Suprapubic skin (tissue), 4 donors: ENCODE measurements at places on chromosomes 7 and 10.

- H3K27ac ChIP-seq: no peak overlapping the region
- no peaks in the 10 kb centered on the region for H3K4me1 ChIP-seq
- no peaks in the 10 kb centered on the region for H3K36me3 ChIP-seq
- no peak overlapping the region for H3K4me3 ChIP-seq
Observed at GRCh38 chr7:3057066-3057420, 13.4 kb upstream of the CARD11 start.

DNA sequence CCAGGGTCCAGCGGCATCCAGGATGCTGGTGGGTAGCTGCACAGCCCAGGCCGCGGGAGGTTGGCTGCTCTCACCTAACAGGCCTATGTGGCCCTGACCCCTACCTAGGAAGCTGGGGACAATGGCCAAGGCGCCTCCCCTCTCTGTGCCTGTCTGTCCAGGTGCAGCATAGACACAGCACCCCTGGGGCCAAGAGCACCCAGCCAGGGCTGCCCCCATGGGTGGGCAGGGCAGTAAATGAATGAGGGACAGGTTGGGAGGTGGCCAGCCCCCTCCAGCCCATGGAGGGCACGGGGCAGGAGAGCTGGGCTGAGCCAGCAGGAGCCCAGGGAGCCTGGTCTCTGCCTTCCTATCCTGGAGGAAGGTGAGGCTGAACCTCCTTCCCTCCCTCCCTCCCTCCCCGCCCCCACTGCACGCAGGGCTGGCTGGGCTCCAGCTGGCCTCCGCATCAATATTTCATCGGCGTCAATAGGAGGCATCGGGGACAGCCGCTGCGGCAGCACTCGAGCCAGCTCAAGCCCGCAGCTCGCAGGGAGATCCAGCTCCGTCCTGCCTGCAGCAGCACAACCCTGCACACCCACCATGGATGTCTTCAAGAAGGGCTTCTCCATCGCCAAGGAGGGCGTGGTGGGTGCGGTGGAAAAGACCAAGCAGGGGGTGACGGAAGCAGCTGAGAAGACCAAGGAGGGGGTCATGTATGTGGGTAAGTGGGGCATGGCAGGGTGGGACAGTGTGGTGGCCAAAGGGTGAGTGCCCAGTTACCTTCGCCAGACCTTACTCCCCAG, at the start of gene SNCG:
Gene SNCG (plus strand): TSS at position 484 of the 785 bp plus-strand sequence. CDS start 99 bp downstream, at position 583.
- peak within 1 kb of the TSS; percentile 63 for H3K27ac ChIP-seq
- H3K4me1 ChIP-seq: peaks cover 80% of the 10 kb centered on the region
- DNase-seq: peak; percentile 73
- H3K36me3 ChIP-seq: no peaks in the 10 kb centered on the region
- H3K27me3 ChIP-seq: no peaks in the 10 kb centered on the region

- H3K27ac ChIP-seq: no peak overlapping the region
- no peak for DNase-seq
- no peak overlapping the region for H3K4me3 ChIP-seq
- H3K27me3 ChIP-seq: no peaks in the 10 kb centered on the region
Observed at GRCh38 chr10:31028081-31028480, 3.6 kb downstream of the ZNF438 start.

GRCh38 chr10:13743963-13744362, 157.2 kb downstream of the PRPF18 start:
- H3K4me1 ChIP-seq: no peaks in the 10 kb centered on the region
- H3K27ac ChIP-seq: no peak overlapping the region
- no peak for DNase-seq
- no peaks in the 10 kb centered on the region for H3K27me3 ChIP-seq

DNA sequence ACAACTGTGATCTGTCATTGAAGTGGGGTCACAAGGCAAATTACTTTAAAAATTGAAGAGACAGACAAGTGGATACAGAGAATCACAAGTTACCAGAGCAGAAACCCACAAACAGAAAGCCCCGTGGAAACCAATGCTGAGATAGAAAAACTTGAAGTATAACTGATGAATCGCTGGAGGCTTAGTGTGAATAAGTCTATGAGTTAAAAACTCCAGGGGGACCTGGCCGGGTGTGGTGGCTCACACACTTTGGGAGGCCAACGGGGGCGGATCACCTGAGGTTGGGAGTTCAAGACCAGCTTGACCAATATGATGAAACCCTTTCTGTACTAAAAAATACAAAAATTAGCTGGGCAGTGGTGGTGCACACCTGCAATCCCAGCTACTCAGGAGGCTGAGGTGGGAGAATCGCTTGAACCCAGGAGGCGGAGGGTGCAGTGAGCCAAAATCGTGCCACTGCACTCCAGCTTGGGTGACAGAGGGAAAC, 69.7 kb upstream of the ZNRF2 start:
- H3K27me3 ChIP-seq: no peaks in the 10 kb centered on the region
- no peak overlapping the region for H3K4me3 ChIP-seq
- no peak overlapping the region for H3K27ac ChIP-seq
- H3K4me1 ChIP-seq: no peaks in the 10 kb centered on the region
- DNase-seq: no peak
- no peaks in the 10 kb centered on the region for H3K36me3 ChIP-seq

GRCh38 chr7:39971924-39972323, 21.9 kb downstream of the CDK13 start:
- no peak for DNase-seq
- H3K27ac ChIP-seq: no peak overlapping the region
- H3K27me3 ChIP-seq: no peaks in the 10 kb centered on the region
- no peak overlapping the region for H3K4me3 ChIP-seq
- no peaks in the 10 kb centered on the region for H3K36me3 ChIP-seq
- H3K4me1 ChIP-seq: peaks cover 13% of the 10 kb centered on the region

DNA sequence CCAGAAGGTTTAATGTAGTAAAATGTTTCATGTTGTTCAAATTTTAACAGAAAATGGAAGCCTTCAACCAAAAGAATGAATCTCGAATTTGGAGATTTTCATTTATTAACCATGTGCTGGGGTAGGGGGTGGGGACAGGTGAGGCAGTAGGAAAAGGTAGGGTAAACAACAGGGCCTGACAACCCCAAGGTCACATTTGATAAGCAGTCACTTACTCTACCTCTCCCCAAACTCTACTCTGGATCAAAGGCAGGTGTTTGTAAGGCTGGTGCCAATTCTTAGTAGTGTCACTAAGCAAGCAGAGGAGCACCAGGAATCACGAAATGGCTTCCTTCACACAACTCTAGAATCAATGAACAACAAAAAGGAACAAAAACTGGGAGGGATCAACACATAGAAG, 138.0 kb downstream of the ZFAND4 start:
- no peak for DNase-seq
- no peaks in the 10 kb centered on the region for H3K27me3 ChIP-seq
- H3K36me3 ChIP-seq: peaks cover 8% of the 10 kb centered on the region
- H3K27ac ChIP-seq: no peak overlapping the region
- H3K4me3 ChIP-seq: no peak overlapping the region
- H3K4me1 ChIP-seq: no peaks in the 10 kb centered on the region

- H3K4me1 ChIP-seq: peaks cover 51% of the 10 kb centered on the region
- peaks cover 99% of the 10 kb centered on the region for H3K27me3 ChIP-seq
- H3K4me3 ChIP-seq: peak within 1 kb of the TSS; percentile 51
- no peak for DNase-seq
- H3K27ac ChIP-seq: no peak within 1 kb of the TSS
Observed at GRCh38 chr7:20786779-20787659, at the start of gene SP8. TSS of gene SP8 (minus strand) at chr7:20786886. CDS start at chr7:20786798, 88 bp downstream.

GRCh38 chr10:21372651-21373410, 152.7 kb downstream of the SKIDA1 start:
- no peaks in the 10 kb centered on the region for H3K27me3 ChIP-seq
- H3K4me1 ChIP-seq: peaks cover 24% of the 10 kb centered on the region
- H3K27ac ChIP-seq: no peak overlapping the region
- H3K36me3 ChIP-seq: no peaks in the 10 kb centered on the region

DNA sequence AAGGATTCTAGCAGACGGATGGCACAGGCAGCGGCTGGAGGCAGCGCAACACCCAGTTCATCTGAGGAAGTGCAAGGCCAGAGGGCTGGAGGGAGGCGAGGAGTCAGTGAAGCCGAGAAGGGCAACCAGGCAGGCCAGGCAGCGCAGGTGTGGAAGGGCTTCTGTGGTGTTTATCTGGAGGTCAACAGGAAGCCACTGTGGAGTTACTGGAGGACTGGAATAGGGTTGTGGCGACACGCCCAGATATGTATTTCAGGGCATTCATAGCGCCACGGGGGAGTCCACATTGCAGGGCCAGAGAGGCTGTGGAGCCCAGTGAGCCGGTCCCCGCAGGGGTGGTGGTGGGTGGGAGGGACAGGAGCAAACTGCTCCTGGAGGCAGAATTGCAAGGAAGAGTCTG, 150.6 kb downstream of the CDH23 start:
- DNase-seq: no peak
- no peak overlapping the region for H3K4me3 ChIP-seq
- no peak overlapping the region for H3K27ac ChIP-seq
- no peaks in the 10 kb centered on the region for H3K27me3 ChIP-seq
- H3K4me1 ChIP-seq: peaks cover 10% of the 10 kb centered on the region
- no peaks in the 10 kb centered on the region for H3K36me3 ChIP-seq

GRCh38 chr10:77834943-77835668, 91.4 kb downstream of the DLG5 start:
- H3K4me3 ChIP-seq: no peak overlapping the region
- peaks cover 80% of the 10 kb centered on the region for H3K36me3 ChIP-seq
- no peaks in the 10 kb centered on the region for H3K27me3 ChIP-seq

- H3K4me1 ChIP-seq: peaks cover 37% of the 10 kb centered on the region
- DNase-seq: no peak
- H3K27me3 ChIP-seq: no peaks in the 10 kb centered on the region
- no peak overlapping the region for H3K27ac ChIP-seq
Observed at GRCh38 chr10:80174641-80175395, 30.5 kb downstream of the ANXA11 start.

DNA sequence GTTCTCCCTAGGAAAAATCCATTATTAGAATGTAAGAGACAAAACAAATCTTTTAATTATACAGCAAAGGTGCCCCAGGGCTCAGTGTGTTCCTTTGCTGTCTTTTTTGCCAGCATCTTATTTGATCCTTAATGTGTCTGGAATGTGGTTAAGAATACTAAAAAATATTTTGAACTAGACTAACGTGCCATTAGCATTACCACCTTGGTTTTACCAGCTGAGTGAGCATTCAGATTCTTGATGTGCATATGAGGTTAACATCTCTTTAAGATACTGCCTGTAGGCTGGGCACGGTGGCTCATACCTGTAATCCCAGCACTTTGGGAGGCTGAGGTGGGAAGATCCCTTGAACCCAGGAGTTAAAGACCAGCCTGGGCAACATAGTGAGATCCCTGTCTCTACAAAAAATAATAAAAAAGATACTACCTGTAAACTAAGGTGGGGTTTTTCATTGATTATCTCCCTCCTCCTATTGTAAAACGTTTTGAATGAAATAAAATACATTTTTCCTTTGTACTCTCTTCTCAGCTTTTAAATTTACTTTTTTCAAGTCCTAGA, 96.6 kb downstream of the CCNY start:
- no peaks in the 10 kb centered on the region for H3K27me3 ChIP-seq
- H3K4me3 ChIP-seq: no peak overlapping the region
- H3K27ac ChIP-seq: no peak overlapping the region
- no peaks in the 10 kb centered on the region for H3K36me3 ChIP-seq
- DNase-seq: no peak
- H3K4me1 ChIP-seq: no peaks in the 10 kb centered on the region

DNA sequence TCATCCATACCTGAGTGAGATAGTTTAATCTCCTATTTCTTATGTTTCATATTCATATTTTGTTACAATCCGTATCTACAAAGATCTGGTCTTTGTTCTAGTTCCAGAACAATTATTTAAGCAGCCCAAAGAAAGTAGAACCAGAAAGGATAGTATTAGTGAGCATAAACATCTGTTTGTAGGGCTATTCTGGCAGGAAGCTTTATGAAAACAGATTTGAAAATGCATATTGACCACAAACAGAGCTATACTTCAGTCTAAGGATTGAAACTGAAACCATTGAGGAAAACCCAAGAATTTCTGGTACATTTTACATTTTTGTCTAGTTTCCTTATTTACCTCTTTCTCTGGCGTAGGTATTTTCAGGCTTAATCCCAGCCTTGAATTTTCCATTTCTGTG, 28.1 kb downstream of the LRGUK start:
- H3K4me1 ChIP-seq: no peaks in the 10 kb centered on the region
- no peaks in the 10 kb centered on the region for H3K27me3 ChIP-seq
- no peak overlapping the region for H3K27ac ChIP-seq
- DNase-seq: no peak
- H3K36me3 ChIP-seq: no peaks in the 10 kb centered on the region

- H3K27ac ChIP-seq: no peak overlapping the region
- peaks cover 22% of the 10 kb centered on the region for H3K4me1 ChIP-seq
- no peak for DNase-seq
- H3K27me3 ChIP-seq: no peaks in the 10 kb centered on the region
Observed at GRCh38 chr10:71272056-71272771, 46.8 kb upstream of the SLC29A3 start.

- H3K4me1 ChIP-seq: peaks cover 77% of the 10 kb centered on the region
- no peaks in the 10 kb centered on the region for H3K36me3 ChIP-seq
- no peak for DNase-seq
- peak overlapping the region; percentile 24 for H3K27ac ChIP-seq
- H3K4me3 ChIP-seq: no peak overlapping the region
Observed at GRCh38 chr10:113056441-113057021, 106.5 kb downstream of the TCF7L2 start.

- no peak for DNase-seq
- H3K27me3 ChIP-seq: no peaks in the 10 kb centered on the region
- H3K27ac ChIP-seq: no peak overlapping the region
- H3K4me3 ChIP-seq: no peak overlapping the region
Observed at GRCh38 chr10:112336556-112337201, 37.2 kb upstream of the ACSL5 start.

- no peak overlapping the region for H3K27ac ChIP-seq
- no peak overlapping the region for H3K4me3 ChIP-seq
- no peaks in the 10 kb centered on the region for H3K27me3 ChIP-seq
- H3K4me1 ChIP-seq: no peaks in the 10 kb centered on the region
- DNase-seq: no peak
- no peaks in the 10 kb centered on the region for H3K36me3 ChIP-seq
Observed at GRCh38 chr10:117754770-117755658, 212.5 kb downstream of the EMX2 start.

DNA sequence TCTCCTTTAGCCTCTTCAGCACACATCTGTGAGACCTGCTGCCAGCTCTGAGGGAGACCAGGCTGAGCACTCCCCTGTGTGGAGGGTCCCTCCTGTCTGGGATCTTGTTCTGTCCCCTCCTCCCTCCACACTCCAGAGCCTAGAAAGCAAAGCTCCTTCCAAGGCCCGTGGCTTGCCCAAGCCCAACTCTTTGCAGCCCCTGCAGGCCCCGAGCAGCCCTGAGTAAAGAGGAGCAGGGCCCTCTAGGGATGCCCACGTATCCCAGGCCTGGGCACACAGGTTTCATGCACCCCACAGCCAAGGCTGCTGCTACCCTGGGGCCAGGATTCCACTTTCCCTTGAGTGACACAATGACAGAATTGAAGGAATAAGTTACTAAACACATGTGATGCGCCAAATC, 24.0 kb downstream of the COBL start:
- no peak overlapping the region for H3K4me3 ChIP-seq
- H3K4me1 ChIP-seq: peaks cover 20% of the 10 kb centered on the region
- H3K27me3 ChIP-seq: no peaks in the 10 kb centered on the region
- H3K36me3 ChIP-seq: no peaks in the 10 kb centered on the region
- no peak overlapping the region for H3K27ac ChIP-seq

DNA sequence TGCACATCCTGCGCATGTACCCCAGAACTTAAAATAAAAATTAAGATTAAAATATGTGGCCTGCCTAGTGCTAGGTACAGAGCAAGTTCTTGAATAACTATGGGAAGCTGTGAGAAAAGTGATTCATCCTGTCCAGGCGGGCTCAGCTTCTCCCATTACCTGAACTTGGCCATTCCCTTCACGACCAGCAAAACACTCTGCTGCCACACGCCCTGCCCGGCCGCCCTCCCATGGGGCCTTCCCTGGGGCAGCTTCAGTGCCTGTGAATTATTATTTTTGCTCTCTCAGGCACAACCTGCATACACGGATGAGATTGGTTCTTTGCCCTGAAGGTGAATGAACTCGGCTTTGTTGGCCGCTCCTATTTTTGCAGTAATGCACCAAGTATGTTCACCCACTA, 209.2 kb upstream of the SHH start:
- H3K36me3 ChIP-seq: no peaks in the 10 kb centered on the region
- no peak overlapping the region for H3K27ac ChIP-seq
- no peaks in the 10 kb centered on the region for H3K4me1 ChIP-seq
- no peaks in the 10 kb centered on the region for H3K27me3 ChIP-seq
